ENCODE measurements at places on chromosomes 5 and 9.

- DNase-seq = no peak
Measured at GRCh38 chr9:79569814-79570447, 1.8 kb upstream of the TLE4 start.

DNA sequence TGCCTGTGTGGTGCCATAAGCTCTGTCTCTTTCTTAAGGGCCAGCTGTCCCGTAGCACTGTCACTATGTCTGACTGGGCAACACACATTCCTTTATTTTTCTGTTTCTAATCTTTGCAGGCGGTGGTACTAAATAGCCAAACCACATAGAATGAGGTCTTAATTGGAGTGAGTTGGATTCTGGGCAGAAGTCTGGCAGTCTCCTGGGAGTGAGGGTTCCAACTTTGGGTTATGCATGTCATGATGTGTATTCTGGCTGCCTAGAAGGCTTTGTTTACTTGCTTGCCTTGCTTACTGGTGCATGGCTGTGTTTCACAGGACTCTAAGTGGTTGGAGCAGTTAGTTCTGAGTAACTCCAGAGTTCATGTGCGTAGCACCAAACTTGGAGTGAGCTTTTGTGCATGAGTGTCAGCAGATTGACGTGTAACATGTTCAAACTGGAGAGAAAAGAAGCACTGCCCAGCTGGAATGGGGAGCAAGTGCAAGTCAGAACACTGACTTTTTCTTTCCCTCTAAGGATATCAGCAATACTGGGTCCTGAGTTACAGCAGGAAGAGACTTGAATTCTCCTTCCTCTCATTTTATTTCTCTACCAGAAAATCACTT is 185.8 kb downstream of the PCSK1 start:
- no peak for DNase-seq

GRCh38 chr9:35335164-35335563 is 154.7 kb upstream of the RUSC2 start:
- DNase-seq = no peak

GRCh38 chr5:33299621-33300208 is 141.1 kb upstream of the TARS1 start:
- DNase-seq = no peak

- no peak for DNase-seq
Measured at GRCh38 chr9:113665064-113665463, 201.5 kb downstream of the RGS3 start.

GRCh38 chr9:120416781-120417427 is 163.1 kb downstream of the CDK5RAP2 start:
- DNase-seq = no peak

GRCh38 chr5:40666657-40667056 is 13.1 kb upstream of the PTGER4 start:
- no peak for DNase-seq

GRCh38 chr5:38718771-38719391 is 126.9 kb upstream of the OSMR start:
- DNase-seq = no peak

- no peak for DNase-seq
Measured at GRCh38 chr9:84323858-84324257, 16.7 kb downstream of the SLC28A3 start.

GRCh38 chr9:110767559-110768063 is 99.0 kb downstream of the MUSK start:
- DNase-seq = no peak

- no peak for DNase-seq
Measured at GRCh38 chr9:20990867-20991266, 40.6 kb downstream of the HACD4 start.
